ENCODE measurements at places on chromosomes 7 and 10.

DNA sequence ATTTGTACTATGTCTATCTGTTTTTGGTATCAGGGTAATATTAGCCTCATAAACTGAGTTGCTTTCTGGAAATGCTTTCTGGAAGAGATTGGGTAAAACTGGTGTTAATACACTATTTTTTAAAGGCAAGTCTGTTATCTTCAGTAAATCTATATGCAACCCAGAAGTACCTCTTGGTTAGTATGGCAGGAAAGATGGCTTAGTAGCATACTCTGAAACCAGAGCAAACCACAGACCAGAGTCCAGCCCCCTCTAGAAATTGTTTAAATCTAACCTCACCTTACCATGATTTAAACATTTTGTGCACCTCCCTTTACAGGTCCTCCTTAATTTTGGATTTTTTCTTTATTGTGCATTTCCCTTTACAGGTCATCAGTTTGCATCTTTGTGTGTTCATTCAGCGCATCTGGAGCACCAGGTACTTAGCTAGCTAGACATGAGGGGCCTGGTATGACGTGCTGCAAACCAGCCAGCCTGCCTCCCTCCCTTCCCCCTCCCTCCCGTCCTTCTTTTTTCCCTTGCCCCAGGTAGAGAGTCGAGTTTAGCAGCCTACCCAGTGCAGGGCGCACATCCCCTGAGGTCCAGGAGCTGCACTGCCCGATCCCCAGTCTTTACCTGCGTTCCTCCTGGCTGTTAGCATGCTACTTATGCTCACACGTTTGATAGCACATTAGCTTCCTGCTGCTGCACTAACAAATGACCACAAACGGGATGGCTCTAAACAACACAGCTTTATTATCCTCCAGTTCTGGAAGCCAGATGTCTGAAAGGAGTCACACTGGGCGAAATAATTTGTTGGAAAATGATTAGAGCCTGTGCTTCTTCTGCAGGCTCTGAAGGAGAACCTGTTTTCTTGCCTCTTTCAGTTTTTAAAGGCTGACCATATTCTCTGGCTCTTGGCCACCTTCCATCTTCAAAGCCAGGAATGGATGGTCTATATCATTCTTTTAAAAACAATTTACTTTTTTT, 299.9 kb upstream of the HABP2 start:
- DNase-seq = no peak

- DNase-seq = no peak
Measured at GRCh38 chr10:5547931-5548660, 23.3 kb downstream of the CALML3 start.

GRCh38 chr7:4022265-4022664, 659.8 kb upstream of the FOXK1 start:
- no peak for DNase-seq

DNA sequence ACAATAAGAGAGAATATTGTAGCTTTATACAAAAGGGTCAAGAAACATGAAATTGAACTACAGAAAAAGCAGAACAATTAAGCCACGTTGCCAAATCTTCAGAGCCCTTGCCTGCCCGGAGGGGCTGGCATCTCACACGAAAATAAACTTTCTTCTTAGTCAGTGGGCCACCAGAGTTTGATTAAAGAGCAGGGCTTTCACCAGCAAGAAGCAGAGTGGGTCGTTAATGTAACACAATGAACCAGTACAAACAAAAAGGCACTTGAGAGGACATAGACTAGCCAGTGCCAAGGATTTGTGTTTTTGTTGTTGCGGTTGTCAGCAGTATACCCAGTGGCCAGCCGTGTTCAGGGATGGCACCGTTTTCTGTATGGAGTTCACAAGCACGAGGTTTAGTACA, 155.4 kb downstream of the NRP1 start:
- no peak for DNase-seq

DNA sequence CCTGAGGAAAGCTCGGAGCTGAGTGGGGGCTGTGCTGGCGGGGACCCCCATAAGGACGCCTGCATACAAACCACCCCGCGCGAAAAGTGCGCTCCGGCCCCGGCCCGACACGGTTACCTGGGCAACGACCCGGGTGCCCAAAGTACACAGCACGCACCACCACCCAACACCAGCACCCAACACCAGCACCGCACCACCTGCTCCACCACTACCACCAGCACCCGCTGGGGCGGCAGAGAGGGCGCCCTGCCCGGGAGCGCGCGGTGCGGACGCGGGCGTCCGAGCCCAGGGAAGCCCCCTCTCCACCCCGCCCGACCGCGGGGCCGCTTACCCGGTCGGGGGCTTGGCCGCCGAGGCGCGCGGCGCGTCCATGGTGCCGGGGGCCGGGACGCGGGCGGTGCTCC, 345 bp downstream of the COBL start:
- no peak for DNase-seq
